Naive thymus-derived CD8-positive, alpha-beta T cell (primary cell): ENCODE measurements at places on chromosomes 16 and 17. TPM values are rescaled to one million over a fixed set of nuclear protein-coding genes. Genes with fewer than 3 reads are reported as not detected.
A peak's percentile ranks its signal among the peaks of the same experiment; 100 is the strongest.

Gene C17orf100
- polyA plus RNA-seq = 6.4 TPM

Gene MGAT5B
- polyA plus RNA-seq = not detected

DNA sequence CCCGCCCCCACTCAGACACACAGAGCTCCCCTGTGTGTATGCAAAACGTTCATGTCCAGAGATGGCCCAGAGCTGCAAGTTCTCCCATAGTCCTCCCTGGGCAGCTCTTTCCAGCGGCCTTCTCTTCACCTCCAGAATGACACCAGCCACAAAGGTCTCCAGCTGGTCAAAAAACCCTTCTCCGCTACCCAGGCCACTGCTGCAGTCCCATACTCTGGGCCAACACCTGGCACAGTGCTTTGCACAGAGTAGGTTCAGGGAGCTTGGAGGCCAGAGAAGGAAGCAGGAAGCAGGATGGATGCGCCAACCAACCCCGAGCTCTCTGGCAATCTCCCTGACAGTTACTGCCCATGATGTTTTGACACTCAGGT lies 1.1 kb upstream of the STAT5B start:
- no peak for DNase-seq

DNA sequence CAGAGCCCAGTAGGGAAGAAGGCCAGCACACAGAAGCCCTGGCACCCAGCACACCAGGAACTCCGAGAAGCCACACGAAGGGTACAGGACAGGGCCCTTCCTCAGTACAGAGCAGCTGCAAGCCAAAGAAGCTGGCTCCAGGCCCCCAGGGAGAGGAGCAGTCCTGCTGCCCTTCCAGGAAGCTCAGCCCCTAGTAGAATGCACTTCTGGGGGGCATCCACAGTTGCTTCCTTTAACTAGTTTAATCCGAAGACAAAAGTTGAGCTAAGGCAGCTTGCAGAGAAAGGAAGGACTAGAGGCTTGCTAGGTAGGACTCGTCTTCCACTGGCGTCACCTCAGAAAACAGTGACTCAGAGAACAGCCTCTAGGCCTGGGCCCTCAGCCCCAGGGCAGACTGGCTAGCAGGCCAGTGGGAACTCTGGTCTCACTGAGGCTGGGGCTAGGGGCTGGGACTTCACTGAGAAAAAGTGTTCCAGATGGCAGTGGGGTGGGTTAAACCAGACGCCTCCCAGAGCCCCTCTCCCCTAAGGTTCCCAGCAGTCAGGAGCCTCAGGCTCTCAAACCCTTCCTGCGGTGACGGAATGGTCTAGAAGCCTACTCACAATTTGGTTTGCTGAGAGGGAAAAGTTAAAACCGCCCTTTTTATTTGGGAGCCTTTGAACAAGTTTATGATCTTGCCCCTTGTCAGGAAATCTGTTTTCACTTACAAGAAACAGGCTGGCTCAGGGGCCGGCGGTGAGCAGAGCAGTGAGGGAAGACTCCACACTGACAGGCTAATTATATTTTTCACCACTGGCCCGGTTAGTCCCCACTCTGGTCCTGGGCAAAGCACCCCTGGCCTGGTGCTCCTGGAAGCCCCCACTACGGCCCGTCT lies 41.4 kb downstream of the ACTG1 start:
- DNase-seq = no peak

- no peak for DNase-seq
Observed at GRCh38 chr17:78210111-78210510, 3.9 kb upstream of the BIRC5 start.

- no peak for DNase-seq
Observed at GRCh38 chr16:65728652-65729051, 606.8 kb upstream of the CDH11 start.

GRCh38 chr17:60348616-60349015 lies 43.3 kb downstream of the USP32 start:
- DNase-seq = no peak

- no peak for DNase-seq
Observed at GRCh38 chr16:86643671-86644070, 65.3 kb downstream of the FOXL1 start.

DNA sequence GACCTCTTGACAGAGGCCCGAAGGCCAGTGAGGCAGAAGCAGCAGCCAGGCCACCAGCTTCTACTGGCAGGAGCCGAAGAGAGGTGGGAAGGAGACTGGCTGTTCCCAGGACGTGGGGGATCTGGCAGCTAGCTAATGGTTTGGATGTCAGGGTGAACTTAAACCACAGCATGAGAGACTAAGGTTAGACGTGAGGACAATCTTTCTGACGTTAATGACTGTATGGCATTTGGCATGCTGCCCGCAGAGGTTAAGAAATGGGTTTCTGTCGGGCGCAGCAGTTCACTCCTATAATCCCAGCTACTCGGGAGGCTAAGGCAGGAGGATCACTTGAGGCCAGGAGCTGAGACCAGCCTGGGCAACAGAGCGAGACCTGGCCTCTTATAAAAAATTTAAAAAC lies 6.3 kb upstream of the KRT13 start:
- DNase-seq = no peak

DNA sequence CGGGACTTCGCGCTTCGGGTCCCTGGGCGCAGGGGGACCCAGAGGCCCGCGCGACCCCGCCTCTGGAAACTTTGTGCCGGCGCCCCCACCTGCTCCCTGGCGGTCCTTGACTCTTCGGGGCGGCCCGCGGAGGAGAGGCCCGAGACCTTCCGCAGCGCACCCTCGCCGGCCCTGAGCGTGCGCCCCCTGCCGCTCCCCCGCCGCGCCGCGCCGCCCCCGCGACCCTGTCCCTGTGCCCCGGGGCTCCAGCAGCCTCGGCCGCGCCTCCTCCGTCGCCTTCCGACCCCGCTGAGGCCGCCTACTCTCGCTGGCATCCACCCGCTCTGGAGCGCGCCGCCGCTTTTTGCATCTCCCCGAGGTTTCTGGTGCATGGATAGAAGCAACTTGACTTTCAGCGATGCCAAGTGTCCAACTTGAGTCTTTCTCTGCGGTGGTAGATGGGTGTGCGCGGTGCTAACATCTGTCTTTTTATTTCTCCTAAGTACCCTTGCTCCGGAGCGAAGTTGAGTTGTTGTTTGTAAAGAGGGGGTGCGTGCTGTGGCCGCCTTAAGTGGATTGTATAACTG lies 414 bp downstream of the DUSP14 start:
- DNase-seq = peak; percentile 81

GRCh38 chr16:87295661-87296531 lies 21.3 kb downstream of the C16orf95 start:
- DNase-seq = no peak

- no peak for DNase-seq
Observed at GRCh38 chr16:86899151-86899550, 320.8 kb downstream of the FOXL1 start.

DNA sequence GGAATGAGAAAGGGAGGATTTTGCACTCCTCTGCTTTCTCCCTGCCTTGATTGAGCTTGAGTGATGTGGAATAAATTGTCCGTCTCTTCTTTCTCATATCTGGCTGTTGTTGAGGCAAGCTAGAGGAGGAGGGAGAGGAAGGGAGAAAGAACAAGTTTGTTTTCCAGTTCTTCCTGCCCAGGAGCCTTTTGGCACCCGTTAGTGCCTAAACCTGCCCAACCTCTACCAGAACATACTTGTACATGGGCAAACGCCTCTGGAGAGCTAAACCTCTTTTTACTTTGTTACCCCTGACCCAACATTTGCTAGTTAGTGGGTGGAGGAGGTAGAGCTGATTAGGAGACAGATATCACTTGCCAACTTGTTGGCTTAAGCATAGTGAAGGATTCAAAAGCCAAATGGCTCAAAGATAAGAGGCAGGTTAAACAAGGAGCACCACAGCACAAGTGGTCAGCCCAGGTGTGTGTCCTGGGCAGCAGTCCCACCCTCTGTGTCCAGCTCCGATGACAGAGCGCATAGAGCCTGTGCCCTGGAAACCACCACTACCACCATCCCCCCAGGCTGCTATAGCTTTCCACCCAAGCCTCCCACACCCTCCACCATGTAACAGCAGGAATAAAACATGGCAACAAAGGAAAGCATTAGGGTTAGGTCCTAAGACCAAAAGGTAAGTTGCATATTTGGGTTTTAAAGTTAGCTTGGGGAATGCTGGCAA lies 6.5 kb downstream of the ODF4 start:
- no peak for DNase-seq
